ENCODE measurements at places on chromosomes 6 and 20.
A peak's percentile ranks its signal among the peaks of the same experiment; 100 is the strongest.

- no peak for DNase-seq
Observed at GRCh38 chr20:7038029-7038428, 270.5 kb downstream of the BMP2 start.

DNA sequence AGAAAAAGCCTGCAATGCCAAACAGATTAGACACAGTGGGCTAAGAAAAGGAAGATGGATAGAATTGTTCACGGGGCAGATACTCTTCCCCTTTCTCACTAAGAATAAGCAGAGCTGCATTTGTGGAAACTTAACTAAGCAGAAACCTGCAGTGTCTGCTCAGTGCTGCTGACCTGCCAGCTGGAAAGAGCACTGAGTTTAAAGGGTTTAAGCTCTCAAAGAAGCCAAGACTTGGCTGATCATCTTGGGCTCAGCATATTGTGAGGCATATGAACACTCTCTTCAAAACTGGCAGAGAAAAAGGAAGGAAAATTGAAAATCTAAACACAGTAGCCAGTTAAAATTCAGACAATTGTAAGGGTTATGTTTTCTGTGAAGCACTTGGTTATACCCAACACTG is 711.1 kb upstream of the EPHA7 start:
- DNase-seq: no peak

DNA sequence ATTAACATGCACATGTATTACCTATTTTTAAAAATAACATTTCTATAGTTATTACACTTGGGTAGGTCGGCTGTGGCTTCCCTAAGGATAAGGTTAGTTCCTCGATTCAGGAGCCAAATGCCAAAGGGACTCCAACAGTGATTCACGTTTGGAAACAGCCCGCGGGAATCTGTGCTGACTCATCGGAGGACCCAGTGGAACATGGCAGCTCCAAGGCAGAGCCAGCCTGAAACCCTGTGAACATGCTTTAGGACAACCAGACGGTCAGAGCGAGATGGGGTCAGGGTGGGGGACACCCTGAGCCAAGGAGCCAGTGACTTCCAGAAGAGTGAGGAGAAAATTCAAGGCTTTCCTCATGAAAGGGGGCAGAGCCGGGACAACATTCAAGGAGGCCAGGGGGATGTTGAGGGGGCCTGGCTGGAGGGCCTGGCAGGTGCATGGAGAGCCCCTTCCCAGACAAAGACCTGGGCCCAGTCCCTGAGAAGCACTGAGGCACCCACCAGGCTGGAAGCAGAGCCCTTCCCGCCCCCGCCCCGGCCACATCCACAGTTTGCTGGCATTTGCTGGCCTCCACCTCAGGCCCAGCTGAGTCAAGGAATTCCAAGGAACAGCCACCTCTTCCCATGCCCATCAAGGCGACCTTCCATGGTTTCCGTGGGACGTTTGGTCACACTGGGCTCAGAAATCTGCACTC is 133.2 kb downstream of the SNX5 start:
- DNase-seq: no peak

DNA sequence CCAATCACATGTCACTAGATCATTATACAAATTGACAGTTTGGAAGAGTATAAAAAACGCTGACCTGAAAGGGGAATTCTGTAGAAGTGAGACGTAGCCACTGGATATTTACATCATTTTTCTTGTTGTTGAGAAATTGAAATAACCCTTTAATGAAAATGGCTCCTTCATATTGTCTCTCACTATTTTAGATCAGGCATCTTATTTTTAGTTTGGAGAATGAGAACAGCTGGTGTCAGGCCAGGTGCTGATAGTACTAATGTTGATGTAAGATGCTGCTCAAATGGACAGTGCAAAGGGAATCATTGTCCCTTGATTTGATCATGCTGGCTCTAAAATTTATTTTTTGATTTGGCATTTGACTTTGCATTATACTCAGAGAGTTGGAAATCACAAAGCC is 17.4 kb downstream of the NKAIN2 start:
- no peak for DNase-seq

DNA sequence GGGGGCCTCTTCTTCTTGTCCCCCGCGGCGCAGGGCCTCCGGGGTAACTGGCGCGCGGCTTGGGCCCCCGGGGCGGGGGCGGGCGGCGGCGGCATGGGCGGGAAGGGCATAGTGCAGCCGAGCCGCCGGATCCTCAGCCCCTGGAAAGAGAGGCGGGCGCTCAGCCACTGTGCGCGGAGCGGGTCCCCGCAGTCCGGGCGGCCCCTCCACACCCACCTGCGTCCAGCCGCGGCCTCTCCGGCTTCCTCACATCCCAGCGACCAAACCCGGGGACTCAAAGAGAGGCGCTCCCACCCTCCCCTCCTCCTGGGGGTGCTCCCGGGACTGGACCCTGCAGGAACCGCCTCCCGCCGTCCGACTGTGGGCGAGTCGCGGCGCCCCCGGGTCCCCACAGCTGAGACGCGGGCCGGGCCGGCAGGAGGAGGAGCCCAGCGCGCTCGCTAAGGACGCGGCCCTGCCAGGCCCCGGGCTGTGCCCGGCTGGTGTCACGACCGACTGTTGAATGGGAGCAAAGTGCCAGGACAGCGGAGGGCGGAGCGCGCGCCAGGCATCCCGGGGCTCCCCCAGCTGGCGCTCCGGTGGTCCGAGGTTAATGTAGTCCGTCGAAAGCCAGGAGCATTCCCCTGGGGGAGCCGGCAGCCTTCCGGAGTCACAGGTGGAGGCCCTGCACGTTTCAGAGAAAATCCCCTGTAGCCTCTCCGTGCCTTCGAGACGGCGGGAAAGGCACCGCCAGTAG is at the start of gene PRR18:
Gene PRR18, minus strand, starts transcription at position 360 of the 736 bp plus-strand sequence. Its CDS starts 250 bp downstream, at position 110.
- DNase-seq: peak; percentile 59

GRCh38 chr20:15625981-15626380 is 947.3 kb downstream of the KIF16B start:
- no peak for DNase-seq

GRCh38 chr6:169837529-169838250 is 86.3 kb downstream of the ERMARD start:
- no peak for DNase-seq

DNA sequence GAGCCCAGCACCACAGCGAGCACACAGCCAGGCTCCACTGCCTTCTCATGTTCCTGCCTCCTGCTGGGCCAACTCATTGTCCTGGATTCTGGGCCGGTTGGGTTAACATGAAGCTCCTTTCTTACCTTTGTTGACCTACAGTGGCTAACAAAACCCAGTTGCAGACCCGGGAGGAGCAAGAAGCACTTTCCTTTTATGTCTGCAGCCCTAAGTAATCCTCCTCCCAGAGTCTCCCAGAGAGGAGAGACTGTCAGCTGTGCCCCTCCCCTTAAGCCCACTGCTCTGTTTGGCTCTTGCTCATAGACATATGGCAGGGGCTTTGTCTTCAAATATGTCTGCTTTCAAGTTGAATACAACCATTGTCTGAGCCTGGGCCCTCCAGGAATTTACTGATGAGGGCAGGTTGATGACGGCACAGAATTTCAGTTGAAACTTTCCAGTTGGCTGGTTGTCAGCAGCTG is 55.2 kb downstream of the PSMB1 start:
- no peak for DNase-seq

GRCh38 chr6:25138934-25139415 is 140.2 kb upstream of the CARMIL1 start:
- DNase-seq: no peak

GRCh38 chr6:111381123-111381522 is 101.9 kb downstream of the REV3L start:
- DNase-seq: no peak

Data from GM06990 (cell line).